ENCODE measurements at places on chromosomes 11 and 22.

DNA sequence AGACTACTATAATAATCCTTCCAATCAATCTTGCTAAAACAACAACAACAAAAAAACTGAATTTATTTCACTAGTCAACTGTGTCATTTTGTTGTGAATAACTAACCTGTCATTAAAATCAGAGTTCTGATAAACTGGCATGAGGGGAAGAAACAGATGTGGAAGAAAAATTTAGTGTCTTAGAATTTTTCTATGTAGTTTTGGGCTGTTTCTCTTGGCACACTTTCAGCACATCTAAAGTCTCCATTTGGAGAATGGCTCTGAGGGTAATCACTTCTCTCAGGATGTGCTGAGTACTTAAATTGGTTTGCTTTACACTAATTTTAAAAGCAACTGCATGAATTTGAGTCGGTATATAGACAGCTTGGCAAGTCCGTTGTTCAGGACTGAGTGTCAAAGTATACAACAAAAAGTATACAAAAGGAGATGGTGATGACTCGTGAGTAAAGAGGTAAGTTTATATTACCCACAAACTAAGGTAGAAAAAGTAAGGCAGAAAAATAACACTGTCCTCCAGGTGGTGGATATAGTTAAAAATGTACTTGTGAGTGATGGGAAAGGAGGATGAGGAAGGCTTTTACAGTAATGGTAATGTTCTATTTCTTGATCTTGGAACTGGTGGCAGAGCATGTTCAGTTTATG, 10.2 kb downstream of the HTATIP2 start:
- no peak for DNase-seq

DNA sequence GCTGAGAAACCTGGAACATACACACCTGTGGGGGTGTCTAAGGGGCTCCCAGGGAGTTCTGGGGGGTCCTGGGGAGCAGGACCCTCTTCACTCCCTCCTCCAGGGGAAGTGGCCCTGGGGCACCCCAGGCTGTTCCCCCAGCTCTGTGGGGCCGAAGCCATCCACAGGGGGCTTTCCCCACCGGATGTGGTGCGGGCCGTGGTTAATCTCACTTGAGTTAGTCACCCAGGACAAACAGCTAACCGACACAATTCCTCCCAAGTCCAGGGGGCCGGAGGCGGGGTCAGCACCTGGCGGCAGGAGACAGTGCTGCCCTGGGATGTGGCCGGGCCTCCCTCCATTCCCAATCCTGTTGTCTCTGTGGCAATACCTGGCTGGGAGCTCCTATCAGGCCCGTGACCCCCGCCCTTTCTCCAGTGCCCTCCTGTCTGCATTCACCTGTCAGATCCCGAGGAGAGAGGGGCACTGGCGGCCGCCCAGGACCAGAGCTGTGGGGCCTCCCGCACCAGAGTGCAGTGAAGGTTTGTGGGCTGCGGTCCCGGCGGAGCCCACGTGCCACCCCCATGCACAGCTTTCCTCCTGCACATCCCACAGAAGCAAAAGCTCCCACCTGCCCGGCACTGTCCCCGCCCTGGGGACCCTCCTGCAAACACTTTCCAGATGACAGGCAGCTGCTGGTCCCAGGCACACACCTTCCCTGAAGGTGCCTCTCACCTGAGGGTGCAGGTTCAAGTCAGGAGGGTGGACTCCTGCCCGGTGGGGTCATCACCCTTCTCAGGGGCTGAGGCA, 5.2 kb upstream of the MUC5AC start:
- DNase-seq = no peak

DNA sequence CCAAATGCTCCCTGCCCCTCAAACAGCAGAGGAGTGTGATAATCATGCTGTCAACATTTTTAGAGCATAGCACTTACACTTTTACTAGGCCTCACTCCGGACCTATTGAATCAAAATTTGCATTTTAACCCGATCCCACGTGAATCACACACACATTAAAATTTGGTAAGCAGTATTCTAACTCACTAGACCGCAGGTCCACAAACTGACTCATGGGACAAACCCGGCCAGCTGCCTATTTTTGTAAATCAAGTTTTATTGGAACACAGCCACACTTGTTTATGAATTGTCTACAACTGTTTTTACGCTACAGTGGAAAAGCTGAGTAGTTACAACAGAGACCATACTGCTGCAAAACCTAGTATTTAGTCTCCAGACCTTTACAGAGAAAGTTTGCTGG, 43.3 kb downstream of the SNX19 start:
- no peak for DNase-seq

GRCh38 chr11:19952116-19952605, 208.1 kb downstream of the DBX1 start:
- no peak for DNase-seq

GRCh38 chr11:117925198-117925925, 3.8 kb downstream of the TMPRSS13 start:
- no peak for DNase-seq

GRCh38 chr11:78789375-78789774, 214.7 kb upstream of the NARS2 start:
- no peak for DNase-seq

- DNase-seq = no peak
These were observed 366.7 kb upstream of the NARS2 start for GRCh38 chr11:78941226-78941851.

DNA sequence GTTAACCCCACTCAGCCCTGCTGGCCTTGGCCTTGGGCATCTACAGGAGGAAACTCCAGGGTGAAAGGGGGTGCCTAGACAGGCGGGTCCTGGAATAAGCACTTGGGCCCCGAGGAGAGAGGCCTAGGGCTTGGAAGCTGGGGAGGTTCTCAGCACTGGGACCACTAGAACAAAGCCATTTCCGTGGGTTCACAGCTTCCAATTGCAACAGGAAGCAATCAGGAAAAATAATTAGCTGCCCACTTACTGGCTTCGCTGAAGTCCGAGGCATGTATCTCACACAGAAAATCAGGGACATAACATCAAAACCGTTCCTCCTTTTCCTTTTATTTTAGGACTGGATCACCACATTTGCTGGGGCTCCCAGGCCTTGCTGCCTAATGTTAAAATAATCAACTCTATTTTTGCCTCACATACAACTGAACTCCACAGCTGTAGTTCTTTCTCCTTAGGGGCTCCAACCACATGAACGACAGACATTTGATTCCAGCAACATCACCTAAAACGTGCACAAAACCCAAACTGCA, 161.1 kb upstream of the GRK3 start:
- no peak for DNase-seq

DNA sequence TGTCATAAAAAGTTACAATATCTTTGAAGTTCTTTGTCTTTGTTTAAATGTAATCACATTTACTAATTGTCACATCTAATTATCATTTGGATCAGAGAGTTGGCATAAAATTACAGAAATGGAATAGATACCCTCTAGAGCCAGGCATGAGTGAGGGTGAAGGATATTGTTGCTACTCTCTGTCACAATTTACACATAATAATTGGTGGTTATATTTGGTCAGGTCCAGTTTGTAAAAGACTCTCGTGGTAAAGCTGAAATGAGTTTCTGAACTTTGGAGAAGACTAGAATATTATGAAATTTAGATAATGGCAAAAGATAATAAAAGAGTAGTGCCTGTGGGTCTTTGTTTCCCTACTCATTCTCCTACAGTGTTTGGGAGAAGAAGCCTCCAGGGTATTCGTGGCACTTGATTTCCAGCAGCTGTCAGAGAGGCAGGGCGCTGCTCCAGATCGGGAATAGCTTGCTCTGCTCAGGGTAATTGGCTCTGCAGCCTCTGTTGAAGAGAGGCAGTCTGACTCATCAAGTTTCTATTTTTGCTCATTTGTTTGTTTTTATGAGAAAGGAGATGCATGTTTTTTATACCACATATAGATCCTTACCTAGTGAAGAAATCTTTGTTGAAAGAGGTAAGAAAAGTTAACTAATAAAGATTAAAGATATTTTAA, 349.9 kb downstream of the CNTN5 start:
- DNase-seq = no peak

GRCh38 chr11:72426103-72426757, 8.1 kb downstream of the CLPB start:
- no peak for DNase-seq

DNA sequence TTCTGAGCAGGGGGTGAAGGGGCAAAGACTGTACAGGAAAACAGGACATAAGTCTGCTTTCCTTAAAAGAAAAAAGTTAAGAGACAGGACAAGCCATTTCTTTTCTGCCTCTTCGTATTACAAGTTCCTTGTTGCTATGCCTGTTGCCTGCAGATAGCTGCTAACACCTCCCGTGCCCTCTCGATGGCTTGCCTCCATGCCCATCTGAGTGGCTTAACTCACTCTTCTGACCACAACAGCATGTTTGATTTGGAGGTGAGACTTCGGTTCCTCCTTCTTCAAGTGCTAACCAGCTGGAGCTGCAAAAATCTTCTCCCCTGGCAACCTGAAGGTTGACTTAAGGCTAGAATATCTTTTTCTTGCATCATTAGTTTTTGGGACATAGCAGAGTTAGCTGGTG, 103.1 kb downstream of the PRR5L start:
- DNase-seq = no peak

DNA sequence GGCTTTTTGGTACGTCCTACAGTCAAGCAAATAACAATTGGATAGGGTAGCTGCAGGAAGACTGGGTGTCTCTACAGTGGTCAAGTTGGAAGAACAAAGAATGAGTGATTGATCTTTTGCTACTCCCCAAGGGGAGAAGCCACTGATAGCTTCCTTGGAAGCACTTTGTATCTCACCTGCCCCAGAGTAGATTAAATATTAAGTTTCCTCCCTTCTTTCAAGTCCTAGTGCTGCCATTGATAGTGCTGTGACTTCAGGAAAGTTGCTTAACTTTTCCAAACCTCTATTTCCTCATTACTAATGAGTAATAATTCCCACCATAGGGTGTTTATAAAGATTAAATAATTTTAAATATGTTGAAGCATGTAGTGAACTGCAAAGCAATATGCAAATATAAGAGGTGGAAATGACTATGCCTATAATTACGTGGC, 35.6 kb upstream of the EHF start:
- DNase-seq = no peak

- DNase-seq = no peak
These were observed 8.2 kb downstream of the ALX4 start for GRCh38 chr11:44301564-44302271.

DNA sequence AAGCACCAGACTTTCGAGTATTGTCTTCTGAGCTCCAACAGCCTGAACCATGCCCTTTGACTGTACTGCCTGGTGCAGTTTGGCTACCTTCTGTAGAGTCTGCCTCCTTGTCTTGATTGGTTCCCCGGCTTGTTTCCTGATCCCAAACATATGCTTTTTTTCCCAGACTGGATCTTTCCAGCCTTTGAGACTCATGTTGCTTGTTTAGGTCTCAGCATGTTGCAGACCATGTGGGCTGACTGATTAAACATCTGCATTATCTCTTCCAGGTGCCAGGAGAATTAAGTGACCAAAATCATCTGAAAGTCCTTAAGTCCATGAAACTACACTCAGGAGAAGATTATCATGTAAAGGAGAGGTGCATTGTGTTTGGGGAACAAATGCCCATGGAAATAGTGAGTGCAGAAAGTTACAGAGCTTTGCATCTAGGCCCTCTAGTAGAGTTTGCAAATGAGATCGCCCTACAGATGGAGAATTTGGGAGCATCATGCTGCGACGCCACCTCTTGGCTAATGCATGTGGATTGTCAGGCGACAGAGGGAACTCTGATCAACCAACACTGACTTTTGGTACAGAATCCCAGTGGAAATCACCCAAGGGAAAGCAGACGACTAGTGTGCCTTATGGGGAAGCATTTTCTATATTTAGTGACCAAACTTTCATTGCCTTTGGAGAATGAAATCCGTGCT, 188.8 kb downstream of the BLID start:
- DNase-seq = no peak

GRCh38 chr22:41358927-41359326, 22.8 kb upstream of the TEF start:
- DNase-seq = no peak

- DNase-seq = no peak
These were observed 324.7 kb downstream of the CASP12 start for GRCh38 chr11:104573441-104573990.

- DNase-seq = no peak
These were observed 126.7 kb downstream of the HIPK3 start for GRCh38 chr11:33383920-33384209.

- DNase-seq = no peak
These were observed 9.7 kb upstream of the GCAT start for GRCh38 chr22:37797874-37798500.

- DNase-seq = no peak
These were observed 31.2 kb downstream of the MS4A2 start for GRCh38 chr11:60119710-60120109.

- no peak for DNase-seq
These were observed 43.1 kb downstream of the SVIP start for GRCh38 chr11:22786475-22786874.

GRCh38 chr11:85751724-85752123, 59.2 kb downstream of the SYTL2 start:
- DNase-seq = no peak

GRCh38 chr11:65172600-65172999, 2.6 kb downstream of the SPDYC start:
- no peak for DNase-seq

- DNase-seq = no peak
These were observed 2.6 kb downstream of the BAIAP2L2 start for GRCh38 chr22:38107692-38108515.

- peak; percentile 49 for DNase-seq
These were observed 557 bp downstream of the RANGAP1 start for GRCh38 chr22:41285441-41285819.

GRCh38 chr22:43118953-43119458, 8.5 kb downstream of the BIK start:
- no peak for DNase-seq

GRCh38 chr22:38870791-38871359, 1.1 kb downstream of the CBX6 start:
- no peak for DNase-seq

- DNase-seq = no peak
These were observed 1.5 kb upstream of the HMOX1 start for GRCh38 chr22:35379146-35379993.

- DNase-seq = no peak
These were observed 61.4 kb downstream of the C11orf58 start for GRCh38 chr11:16799890-16800289.

DNA sequence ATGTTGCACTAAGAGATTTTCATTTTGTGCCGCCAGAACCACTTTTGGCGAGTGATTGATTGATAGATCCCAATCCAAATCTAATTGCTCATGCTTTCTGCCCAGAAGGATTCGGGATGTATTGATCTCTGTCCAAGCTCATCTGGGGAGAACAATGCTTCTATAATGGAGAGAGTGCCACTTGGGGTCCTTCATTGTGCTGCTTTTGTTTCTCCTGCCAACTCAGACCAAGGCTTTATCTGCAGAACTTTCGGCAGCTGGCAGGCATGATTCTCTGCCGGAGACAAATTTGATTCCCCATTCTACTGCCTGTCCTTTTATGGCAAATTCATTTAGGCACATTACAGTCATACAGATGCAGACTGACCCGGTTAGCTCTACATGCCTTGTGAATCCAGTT, 62.9 kb upstream of the NTM start:
- no peak for DNase-seq

GRCh38 chr11:95796501-95796900, 6.2 kb downstream of the CEP57 start:
- no peak for DNase-seq

- no peak for DNase-seq
These were observed 179.2 kb downstream of the DBX1 start for GRCh38 chr11:19980957-19981669.
